CD8-positive, alpha-beta memory T cell (primary cell): ENCODE measurements at places on chromosomes 2 and 18.

DNA sequence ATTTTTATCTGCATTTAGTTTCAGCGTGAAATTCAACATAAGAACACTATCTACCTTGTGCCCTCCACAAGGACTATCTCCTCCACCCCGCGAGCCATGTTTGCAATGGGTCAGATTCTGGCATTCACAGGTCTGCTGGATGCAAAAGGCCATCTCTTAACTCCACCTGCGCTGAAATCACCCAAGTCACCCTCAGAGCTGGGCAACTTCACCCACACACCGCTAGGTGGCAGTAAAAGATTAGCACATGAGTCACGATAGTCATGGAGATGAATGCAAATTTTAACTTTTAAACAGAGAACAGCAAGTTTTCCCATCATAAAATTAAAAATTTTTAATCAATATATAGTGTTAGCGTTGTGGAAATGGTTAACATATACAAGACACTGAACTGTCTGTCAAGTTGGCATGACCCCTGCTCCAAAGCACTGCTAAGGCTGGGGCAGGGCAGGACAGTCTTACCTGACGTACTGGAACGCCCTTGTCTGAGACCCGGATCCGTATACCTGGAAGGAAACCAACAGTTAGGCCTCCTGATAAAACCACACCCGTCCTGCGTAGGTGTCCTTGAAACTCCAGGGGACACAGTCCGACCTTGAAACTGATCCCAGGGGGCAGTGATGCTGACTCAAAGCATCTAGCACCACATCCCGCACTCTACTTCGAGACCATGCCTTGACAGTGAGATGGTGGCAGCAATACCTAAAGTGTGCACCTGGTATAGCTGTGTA, 89.6 kb downstream of the UXS1 start:
- peak; percentile 60 for DNase-seq

- no peak for DNase-seq
Observed at GRCh38 chr2:96540136-96540535, 3.6 kb downstream of the ARID5A start.

DNA sequence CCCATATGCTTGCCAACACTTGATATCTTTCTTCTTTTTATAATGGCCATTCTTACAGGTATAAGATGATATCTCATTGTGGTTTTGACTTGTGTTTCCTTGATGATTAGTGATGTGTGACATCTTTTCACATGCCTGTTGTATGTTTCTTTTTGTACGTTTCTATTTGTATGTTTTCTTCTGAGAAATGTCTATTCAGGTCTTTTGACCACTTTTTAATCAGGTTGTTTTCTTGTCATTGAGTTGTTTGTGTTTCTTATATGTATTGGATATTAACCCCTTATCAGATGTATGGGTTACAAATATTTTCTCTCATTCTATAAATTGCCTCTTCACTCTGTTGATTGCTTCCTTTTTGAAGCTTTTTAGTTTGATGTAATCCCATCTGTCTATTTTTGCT, 42.4 kb downstream of the ABCB11 start:
- no peak for DNase-seq

GRCh38 chr2:19748073-19748375, 153.8 kb downstream of the TTC32 start:
- no peak for DNase-seq

- DNase-seq: no peak
Observed at GRCh38 chr2:121519732-121520640, 10.7 kb upstream of the RNU4ATAC start.
